Hindlimb muscle (tissue), 1 donor: ENCODE measurements at places on chromosomes 16 and 17. TPM values are rescaled to one million over a fixed set of nuclear protein-coding genes. Genes with fewer than 3 reads are reported as not detected.

CD19 gene
- 0.32 TPM for polyA plus RNA-seq

RPUSD1 gene
- polyA plus RNA-seq, result 13.5 TPM

TMC7 gene
- 1.9 TPM for polyA plus RNA-seq

HIGD1B gene
- 3.5 TPM for polyA plus RNA-seq

ZSCAN10 gene
- polyA plus RNA-seq, result 0.34 TPM

RSAD1 gene
- 36.9 TPM for polyA plus RNA-seq

KRT33B gene
- not detected for polyA plus RNA-seq

SPEM2 gene
- polyA plus RNA-seq, result not detected

SDR42E2 gene
- not detected for polyA plus RNA-seq

RHBDL1 gene
- 1.8 TPM for polyA plus RNA-seq

CHD3 gene
- polyA plus RNA-seq, result 60.9 TPM

FOXK2 gene
- polyA plus RNA-seq, result 44.4 TPM

CTRB1 gene
- polyA plus RNA-seq, result 0.15 TPM

TPSB2 gene
- 2.7 TPM for polyA plus RNA-seq

CTRL gene
- polyA plus RNA-seq, result 3.1 TPM

RAMP2 gene
- 69.2 TPM for polyA plus RNA-seq

CCL7 gene
- not detected for polyA plus RNA-seq

BEAN1 gene
- 0.79 TPM for polyA plus RNA-seq

RAB37 gene
- polyA plus RNA-seq, result 1.2 TPM

INCA1 gene
- 4.9 TPM for polyA plus RNA-seq

C16orf89 gene
- polyA plus RNA-seq, result 1.3 TPM

SEPTIN1 gene
- polyA plus RNA-seq, result 3.2 TPM

PYDC1 gene
- polyA plus RNA-seq, result 2.3 TPM

RNF112 gene
- polyA plus RNA-seq, result 1.9 TPM

CD300LF gene
- polyA plus RNA-seq, result 0.18 TPM

KRTAP1-5 gene
- not detected for polyA plus RNA-seq

KRT40 gene
- polyA plus RNA-seq, result 3.9 TPM

AATF gene
- polyA plus RNA-seq, result 23.6 TPM

AGRP gene
- not detected for polyA plus RNA-seq

TNFRSF17 gene
- not detected for polyA plus RNA-seq

TMEM235 gene
- not detected for polyA plus RNA-seq

DBNDD1 gene
- polyA plus RNA-seq, result 16.1 TPM

SLC9A5 gene
- polyA plus RNA-seq, result 1.5 TPM

CDH15 gene
- 340 TPM for polyA plus RNA-seq

WNK4 gene
- 0.19 TPM for polyA plus RNA-seq

FBRS gene
- polyA plus RNA-seq, result 40.6 TPM

FNDC8 gene
- polyA plus RNA-seq, result not detected

TM4SF5 gene
- not detected for polyA plus RNA-seq

WSCD1 gene
- polyA plus RNA-seq, result 45.0 TPM

RASL10B gene
- 2.8 TPM for polyA plus RNA-seq

TUFM gene
- 165 TPM for polyA plus RNA-seq

GOSR2 gene
- polyA plus RNA-seq, result 29.4 TPM

CCL1 gene
- polyA plus RNA-seq, result not detected

MMP15 gene
- polyA plus RNA-seq, result 29.5 TPM

NGFR gene
- polyA plus RNA-seq, result 50.8 TPM

KIF2B gene
- polyA plus RNA-seq, result not detected

SYT17 gene
- 6.0 TPM for polyA plus RNA-seq

GPR139 gene
- not detected for polyA plus RNA-seq

ABCA8 gene
- 51.5 TPM for polyA plus RNA-seq

SLFN5 gene
- polyA plus RNA-seq, result 5.4 TPM

MVP gene
- polyA plus RNA-seq, result 26.5 TPM

GSE1 gene
- 70.2 TPM for polyA plus RNA-seq

NUPR1 gene
- 29.7 TPM for polyA plus RNA-seq

CPNE7 gene
- polyA plus RNA-seq, result not detected
